ENCODE measurements at places on chromosomes 7 and 10. TPM values are rescaled to one million over a fixed set of nuclear protein-coding genes. Genes with fewer than 3 reads are reported as not detected.

The TPK1 gene
- total RNA-seq = 1.1 TPM

The RPP38 gene
- total RNA-seq = 12.4 TPM

The PRSS1 gene
- total RNA-seq = not detected

The UCMA gene
- total RNA-seq = not detected

The ASZ1 gene
- total RNA-seq = not detected

The COL17A1 gene
- 0.83 TPM for total RNA-seq

The FRAT2 gene
- total RNA-seq = 2.5 TPM

The NAT16 gene
- total RNA-seq = not detected

The HSPA12A gene
- total RNA-seq = 16.1 TPM

The TMEM26 gene
- total RNA-seq = 0.56 TPM

DNA sequence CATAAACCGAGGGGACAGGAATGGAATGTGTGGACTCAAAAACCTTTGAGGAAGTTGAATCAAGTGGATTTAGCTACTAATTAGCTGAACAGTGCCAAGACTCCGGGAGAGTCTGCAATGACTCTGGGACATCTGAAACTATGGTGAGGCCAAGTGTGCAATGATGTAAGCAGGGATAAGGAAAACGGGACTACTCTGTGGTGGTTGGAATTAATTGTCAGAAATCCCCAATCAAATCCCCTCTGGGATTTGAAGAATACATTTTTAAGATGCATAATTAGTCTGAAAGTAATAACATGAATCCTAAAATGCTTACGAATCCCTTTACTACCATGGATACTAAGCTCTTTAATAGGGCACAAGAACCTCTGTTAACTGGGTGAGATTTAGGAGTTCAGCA is 602.8 kb downstream of the NRG3 start:
- DNase-seq = no peak

- DNase-seq = no peak
Observed at GRCh38 chr10:91887272-91888076, 21.8 kb downstream of the FGFBP3 start.

DNA sequence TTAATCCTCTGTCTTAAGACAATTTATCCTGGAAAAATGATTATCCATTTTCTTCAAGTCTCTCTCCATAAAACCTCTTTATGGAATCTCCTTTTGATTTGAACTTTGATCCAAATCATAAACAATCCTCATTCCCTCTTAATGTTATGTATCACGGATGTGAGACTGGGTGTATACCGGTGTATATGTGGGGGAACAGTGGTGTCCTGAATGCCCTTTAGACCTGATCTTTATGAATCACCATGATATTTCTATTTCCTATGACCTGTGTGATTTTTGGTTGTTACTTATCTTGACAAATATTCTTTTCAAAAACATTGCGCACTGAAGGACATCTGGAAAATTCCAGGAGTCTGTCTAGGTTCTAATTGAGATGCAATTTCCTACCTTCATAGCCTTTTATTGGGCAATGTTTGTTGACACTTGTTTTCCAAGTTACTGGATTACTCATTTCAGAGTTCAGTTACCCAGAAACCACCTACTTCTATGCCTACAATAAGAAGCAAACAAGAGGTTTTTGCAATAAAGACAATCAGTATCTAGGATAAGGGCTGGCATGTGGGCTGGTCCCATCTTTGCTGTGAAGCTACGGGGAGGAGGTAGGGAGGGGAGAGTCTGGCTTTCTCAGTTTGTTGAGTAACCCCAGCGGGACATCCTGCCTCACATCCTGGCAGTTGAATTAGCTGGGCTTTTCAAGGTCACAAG is 190.4 kb downstream of the CTTNBP2 start:
- peak; percentile 19 for DNase-seq

DNA sequence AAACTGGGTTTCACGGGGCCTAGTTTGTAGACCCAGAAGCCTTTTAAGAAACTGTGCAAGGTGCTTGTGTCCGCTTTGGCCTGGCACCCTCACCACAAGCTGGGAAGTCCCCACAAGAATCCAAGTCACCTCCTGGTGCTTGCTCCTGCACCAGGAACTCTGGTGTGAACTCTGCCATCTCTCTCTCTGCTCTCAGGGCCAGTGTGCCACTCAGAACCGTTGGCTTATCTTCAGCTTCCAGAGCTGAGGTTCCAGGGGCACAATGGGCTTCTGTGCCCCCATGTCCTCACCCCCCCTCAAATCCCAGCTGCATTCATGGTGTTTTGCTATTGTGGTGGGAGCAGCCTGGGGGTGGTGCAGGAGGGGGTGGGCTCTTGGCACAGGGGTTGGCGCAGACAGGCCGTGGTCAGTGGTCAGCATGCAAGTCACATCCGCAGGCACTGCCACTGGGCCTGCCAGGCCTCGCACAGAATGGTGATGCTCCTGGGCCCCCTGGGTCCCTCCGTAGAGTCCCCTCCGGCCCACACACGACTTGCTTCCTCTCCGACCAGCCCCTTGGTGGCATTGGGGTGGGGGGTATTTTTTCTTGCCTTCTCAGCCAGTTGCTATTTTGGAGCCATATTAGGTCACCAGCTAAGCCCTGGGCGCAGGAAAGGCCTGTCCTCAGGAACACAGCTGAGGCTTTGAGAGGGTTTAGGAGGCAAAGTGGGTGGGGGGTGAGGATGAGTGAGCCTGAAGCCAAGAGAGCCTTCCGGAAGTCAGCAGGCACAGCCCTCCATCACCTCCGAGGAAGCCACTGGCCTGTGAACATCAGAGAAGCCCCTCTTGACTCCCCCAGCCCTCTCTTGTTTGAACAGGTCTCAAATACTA is 3.0 kb downstream of the ZCCHC24 start:
- DNase-seq = no peak

DNA sequence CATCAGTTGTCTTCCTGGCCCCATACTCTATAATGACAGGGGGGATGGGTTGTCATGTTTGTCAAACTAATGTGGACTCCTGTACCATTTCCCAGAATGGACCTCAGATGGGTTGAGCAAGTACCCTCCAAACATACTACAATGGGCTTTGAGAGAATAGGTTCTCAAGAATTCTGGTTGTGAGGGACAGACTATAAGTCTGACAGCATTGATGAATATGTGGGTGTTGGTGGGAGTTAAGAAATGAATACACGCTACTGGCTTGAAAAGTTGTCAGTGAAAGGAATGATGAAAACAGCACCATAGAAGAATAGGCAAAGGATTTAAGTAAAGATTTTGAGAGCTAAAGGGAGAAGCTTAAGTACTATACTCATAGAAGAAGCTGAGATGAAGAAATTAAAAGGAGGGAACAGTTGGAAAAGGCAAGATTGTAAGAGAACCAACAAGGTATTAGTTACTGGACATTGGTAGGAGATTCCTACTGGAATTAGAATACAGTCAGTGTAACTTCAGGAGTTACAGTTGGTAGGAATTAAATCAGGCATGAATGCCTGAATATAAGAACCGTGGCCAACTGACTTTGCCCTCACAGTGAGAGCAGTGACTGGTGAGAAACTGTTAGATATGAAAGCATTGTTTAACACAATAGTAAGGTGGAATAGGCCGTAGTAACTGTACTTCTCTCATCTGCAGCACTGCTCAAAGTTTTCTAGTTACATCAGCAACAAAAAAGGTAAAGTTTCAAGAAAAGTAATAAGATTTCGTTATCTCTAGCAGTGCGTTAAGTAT is 86.3 kb downstream of the LCOR start:
- DNase-seq = no peak

DNA sequence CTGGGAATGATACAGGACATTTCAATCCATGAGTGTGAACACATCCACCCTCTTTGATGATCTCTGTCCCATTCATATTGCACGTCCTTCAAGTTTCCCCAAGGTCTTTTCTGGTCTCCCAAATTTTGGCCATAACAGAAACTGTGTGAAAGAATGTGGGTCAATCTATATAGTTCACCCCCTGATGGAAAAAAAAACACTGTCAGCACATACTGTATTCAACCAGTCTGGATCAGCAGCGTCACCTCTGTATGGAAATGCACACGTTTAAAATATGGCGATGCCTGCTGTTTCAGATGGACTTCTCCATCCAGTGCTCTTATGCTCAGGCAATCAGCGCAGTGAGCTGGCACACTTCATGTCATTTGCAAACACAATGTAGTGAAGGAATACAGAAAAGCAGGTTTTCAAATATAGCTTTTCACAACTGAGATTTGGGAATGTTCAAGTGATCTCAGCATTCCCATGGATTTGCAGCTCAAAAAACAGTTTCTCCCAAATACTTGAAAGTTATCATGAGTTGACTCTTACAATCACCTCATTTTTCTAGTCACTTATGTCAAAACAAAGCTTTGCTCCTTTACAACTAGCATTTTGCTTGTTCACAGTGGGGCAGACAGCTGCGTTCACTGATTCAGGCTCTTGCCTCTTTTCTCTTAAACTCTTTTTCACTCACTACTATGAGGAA is 61.1 kb downstream of the FAM13C start:
- DNase-seq = no peak

- DNase-seq = no peak
Observed at GRCh38 chr7:128954150-128954549, 16.4 kb downstream of the IRF5 start.

- DNase-seq = no peak
Observed at GRCh38 chr10:65320236-65321026, 1605.4 kb upstream of the LRRTM3 start.

GRCh38 chr10:79207096-79207357 is 138.3 kb downstream of the ZMIZ1 start:
- DNase-seq = no peak

- DNase-seq = no peak
Observed at GRCh38 chr10:124303662-124304418, 114.9 kb downstream of the OAT start.

DNA sequence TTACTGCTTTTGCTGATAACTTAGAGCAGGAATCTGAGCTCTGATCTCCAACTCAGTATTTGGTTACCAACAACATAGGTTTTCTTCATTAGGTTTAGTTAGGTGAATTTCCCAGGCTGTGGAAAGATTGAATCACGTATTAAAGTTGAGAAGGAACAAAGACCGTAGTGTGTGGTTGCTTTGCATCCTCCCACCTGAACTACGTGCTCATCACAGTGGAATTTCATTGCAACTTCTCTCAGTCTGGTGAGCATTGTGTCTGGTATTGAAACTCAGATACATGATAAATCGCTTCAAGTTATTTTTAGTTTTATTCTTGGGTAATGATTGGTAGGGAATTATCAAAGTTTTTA is 139.4 kb upstream of the AKR1E2 start:
- DNase-seq = peak; percentile 91

DNA sequence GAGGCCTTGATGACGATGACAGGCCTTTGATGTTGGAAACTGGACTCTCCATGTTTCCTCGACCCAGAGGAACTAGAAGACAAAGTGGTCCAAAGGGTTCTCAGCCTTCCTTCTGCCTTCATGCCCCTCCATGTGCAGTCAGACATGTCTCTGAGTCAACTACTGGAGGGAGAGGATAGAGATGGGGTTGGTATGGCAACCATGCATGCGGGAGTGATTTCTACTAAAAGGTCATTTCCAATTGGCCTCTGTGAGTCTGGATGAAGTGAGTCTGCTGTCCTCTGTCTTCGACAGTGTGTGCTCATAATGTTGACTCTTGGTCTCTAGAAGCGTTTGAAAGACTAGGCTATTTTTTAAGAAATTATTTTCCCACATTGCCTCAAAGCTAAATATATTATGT is 29.2 kb downstream of the STK17A start:
- DNase-seq = peak; percentile 35

- DNase-seq = no peak
Observed at GRCh38 chr10:120984221-120984620, 133.1 kb downstream of the WDR11 start.

DNA sequence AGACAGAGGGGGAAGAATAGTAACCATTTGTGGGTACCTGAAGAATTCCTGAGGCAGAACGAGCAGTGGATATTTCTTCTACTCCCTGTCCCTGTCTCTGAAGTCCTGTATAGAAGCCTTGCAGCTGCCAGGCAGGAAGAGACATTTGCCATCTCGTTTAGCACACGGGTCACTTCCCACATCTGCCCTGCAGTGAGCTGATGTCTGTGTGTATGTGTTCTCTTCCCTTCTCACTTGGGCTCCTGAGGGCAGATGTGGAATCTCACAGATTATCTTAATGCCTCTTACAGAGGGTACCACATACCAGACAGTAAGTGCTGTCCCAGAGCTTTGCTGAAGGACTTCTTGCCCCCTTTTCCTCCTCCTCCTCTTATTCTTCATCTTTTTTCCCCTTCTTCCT is 14.1 kb upstream of the TRPV6 start:
- no peak for DNase-seq

- DNase-seq = no peak
Observed at GRCh38 chr10:92916433-92916832, 68.1 kb downstream of the EXOC6 start.

DNA sequence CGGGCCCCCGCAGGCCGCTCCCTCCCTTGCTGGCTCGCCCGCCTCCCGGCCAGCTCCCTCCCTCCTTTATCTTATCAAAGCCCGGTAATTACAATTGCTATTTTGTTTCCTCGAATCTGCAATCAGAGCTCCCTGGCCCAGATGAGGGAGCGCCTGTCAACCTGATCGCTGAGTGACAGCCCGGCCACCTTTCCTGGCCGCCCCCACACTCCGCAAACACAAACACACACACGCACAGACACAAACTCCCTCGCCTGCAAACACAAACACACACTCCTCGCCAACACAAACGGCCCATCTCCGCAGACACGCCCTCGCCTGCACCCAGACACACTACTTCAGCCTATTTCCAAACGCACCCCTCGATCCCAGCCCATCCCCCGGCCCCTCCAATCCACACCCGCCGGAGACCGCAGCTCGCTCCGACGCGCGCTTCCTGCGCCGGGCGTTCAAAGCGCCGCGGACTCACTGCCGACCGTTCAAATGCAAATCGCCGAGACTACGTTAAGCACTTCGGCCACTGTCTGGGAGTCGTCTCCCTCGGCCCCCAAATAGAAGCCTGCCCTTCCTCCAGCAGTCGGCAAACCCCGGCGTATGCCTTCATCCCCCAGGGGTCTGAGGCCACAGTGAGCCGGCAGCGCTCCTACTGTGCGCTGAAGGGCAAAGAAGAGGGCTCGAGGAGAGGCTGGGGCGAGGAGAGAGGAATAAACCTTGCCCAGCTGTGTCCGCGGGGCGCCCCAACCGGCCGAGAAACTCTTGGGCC is 3.0 kb upstream of the FGF8 start:
- DNase-seq = no peak

- no peak for DNase-seq
Observed at GRCh38 chr7:23915236-23915635, 205.2 kb downstream of the STK31 start.

GRCh38 chr10:95480901-95481491 is 80.2 kb downstream of the SORBS1 start:
- DNase-seq = no peak

GRCh38 chr10:58435297-58435985 is 50.2 kb downstream of the TFAM start:
- peak; percentile 99 for DNase-seq

GRCh38 chr10:27783660-27784059 is 38.0 kb upstream of the MKX start:
- DNase-seq = peak; percentile 62

- no peak for DNase-seq
Observed at GRCh38 chr7:150910996-150911422, 58.7 kb downstream of the AOC1 start.

DNA sequence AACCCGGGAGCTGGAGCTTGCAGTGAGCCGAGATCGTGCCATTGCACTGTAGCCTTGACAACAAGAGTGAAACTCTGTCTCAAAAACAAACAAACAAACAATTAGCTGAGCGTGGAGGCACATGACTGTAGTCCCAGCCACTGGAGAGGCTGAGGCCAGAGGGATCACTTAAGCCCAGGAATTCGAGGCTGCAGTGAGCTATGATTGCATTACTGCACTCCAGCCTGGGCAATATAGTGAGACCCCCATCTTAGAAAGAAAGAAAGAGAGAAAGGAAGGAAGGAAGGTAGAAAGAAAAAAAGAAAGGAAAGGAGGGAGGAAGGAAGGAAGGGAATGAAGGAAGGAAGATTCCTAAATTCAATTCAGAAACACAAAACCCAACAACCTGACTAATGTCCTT is 141.3 kb upstream of the TNRC18 start:
- DNase-seq = no peak
